ENCODE measurements at places on chromosomes 11 and 22. TPM values are rescaled to one million over a fixed set of nuclear protein-coding genes. Genes with fewer than 3 reads are reported as not detected.

GRCh38 chr11:134487696-134488095 lies 75.7 kb upstream of the B3GAT1 start:
- DNase-seq: no peak
- H3K27ac ChIP-seq: no peak overlapping the region
- H3K36me3 ChIP-seq: no peaks in the 10 kb centered on the region
- no peak overlapping the region for H3K4me3 ChIP-seq
- H3K27me3 ChIP-seq: no peaks in the 10 kb centered on the region

GRCh38 chr22:39665229-39665628 lies 94.7 kb downstream of the CACNA1I start:
- peaks cover 26% of the 10 kb centered on the region for H3K27me3 ChIP-seq
- peaks cover 34% of the 10 kb centered on the region for H3K4me1 ChIP-seq
- H3K27ac ChIP-seq: no peak overlapping the region

- DNase-seq: no peak
- no peak overlapping the region for H3K4me3 ChIP-seq
- no peaks in the 10 kb centered on the region for H3K36me3 ChIP-seq
These were observed 186.1 kb downstream of the MN1 start for GRCh38 chr22:27615408-27615807.

GRCh38 chr11:83087035-83087434 lies 15.3 kb upstream of the RAB30 start:
- DNase-seq: no peak
- H3K27ac ChIP-seq: no peak overlapping the region
- no peaks in the 10 kb centered on the region for H3K4me1 ChIP-seq
- no peaks in the 10 kb centered on the region for H3K36me3 ChIP-seq
- H3K4me3 ChIP-seq: no peak overlapping the region
- no peaks in the 10 kb centered on the region for H3K27me3 ChIP-seq

GRCh38 chr11:77771135-77771534 lies 49.4 kb downstream of the RSF1 start:
- no peak for DNase-seq
- no peaks in the 10 kb centered on the region for H3K4me1 ChIP-seq

DNA sequence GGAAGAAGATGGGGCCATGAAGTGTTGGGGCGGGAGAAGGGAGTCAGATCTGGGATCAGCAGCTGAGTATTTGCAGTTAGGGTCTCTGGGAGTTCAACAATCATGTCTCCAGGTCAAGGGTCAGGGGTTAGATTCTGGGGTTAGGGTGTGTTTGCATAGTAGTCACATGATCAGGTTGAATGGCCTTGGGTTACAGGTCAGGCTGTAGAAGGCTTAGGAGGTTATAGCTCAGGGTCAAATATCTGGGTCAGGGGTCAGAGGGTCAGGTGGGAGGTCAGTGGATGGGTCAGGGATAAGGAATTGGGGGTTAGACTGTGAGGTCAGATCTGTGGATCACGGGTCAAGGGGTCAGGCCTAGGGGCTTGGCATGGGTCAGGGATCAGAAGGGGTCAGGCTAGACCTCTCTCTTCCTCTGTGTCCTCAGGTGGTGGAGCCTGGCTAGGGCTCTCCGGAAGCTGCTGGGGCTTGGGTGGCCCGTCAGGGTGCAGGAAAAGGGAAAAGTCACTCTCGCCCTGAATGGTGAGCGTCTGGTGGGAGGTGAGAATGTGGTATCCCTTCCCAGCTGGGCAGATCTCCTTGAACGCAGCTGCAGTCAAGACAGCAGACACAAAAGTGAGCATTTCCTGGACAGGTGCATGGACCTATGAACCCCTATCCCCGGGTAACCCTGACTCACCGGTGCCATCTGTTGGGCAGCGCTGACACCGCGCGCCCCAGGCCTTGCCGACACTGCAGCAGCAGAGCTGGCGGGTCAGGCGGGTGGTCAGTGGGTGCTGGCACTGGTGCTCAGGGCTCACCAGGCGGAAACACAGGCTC lies 6.4 kb downstream of the LTBP3 start:
- H3K36me3 ChIP-seq: no peaks in the 10 kb centered on the region
- peak; percentile 92 for DNase-seq
- no peak overlapping the region for H3K27ac ChIP-seq
- H3K4me3 ChIP-seq: no peak overlapping the region
- H3K4me1 ChIP-seq: no peaks in the 10 kb centered on the region

DNA sequence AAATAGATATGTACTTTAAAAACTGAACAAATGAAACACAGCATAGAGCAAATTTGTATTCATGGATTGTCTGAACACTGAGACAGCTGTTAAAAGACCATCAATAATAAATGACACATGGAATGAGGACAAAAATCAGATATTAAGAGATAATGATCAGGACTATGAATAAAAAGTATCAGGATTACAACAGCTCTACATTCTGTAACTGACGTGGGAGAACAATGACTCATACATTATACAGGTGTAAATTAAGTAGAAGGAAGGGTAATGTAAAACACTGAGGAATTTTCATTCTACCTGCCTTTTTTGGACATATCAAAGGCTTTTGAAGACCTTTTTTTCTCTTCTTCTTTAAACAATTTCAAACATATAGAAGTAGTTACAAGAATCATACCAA lies 310.9 kb upstream of the ANO3 start:
- H3K27me3 ChIP-seq: no peaks in the 10 kb centered on the region
- H3K4me3 ChIP-seq: no peak overlapping the region
- no peak for DNase-seq
- no peaks in the 10 kb centered on the region for H3K4me1 ChIP-seq

DNA sequence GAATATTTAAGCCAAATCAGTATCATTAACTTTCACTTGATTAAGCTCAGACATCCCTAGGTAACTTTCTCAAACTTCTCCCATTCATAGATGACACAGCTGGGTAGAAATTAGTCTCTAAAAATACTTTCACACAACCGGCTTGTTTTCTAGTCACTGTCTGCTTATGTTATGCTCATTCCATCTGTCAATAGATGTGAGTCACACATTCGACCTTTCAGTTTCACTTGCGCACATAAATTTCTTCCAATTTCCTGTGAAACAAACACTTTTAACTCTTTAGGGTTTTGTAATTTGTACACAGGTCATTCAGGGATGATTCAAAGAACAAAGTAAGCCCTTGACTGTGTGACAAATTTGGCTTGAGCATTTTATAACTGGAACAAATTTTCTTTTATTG lies 723.0 kb downstream of the KCNA4 start:
- no peaks in the 10 kb centered on the region for H3K4me1 ChIP-seq
- no peak overlapping the region for H3K4me3 ChIP-seq
- H3K27me3 ChIP-seq: no peaks in the 10 kb centered on the region
- no peaks in the 10 kb centered on the region for H3K36me3 ChIP-seq

DNA sequence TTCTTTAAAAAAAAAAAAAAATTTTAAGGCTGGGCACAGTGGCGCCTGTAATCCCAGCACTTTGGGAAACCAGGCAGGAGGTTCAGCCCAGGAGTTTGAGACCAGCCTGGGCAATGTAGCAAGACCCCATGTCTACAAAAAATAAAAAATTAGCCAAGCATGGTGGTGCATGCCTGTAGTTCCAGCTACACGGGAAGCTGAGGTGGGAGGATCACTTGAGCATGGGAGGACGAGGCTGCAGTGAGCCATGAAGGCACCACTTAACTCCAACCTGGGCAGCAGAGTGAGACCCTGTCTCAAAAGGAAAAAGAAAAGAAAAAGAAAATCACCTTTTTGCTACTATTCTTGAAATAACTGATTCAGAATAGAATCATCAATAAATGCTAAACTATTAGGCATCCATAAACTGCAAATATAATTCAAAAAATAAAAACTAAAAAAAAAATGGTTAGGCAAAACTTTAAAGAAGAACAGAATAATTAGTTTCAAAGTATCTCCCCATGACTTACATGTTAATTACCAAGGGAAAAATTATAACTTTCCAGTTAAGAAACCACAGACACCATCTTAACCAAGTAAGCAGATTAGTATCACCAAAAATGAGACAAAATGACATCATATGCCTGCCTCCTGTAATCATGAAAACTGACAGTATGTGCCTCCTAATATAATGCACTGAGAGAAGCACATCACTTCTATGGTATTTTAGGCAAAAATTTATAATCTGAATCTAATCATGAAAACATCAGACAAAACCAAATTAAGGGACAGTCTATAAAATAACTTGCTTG lies 63.6 kb downstream of the DENND5A start:
- H3K4me3 ChIP-seq: no peak overlapping the region
- H3K4me1 ChIP-seq: no peaks in the 10 kb centered on the region
- H3K27me3 ChIP-seq: no peaks in the 10 kb centered on the region
- no peak overlapping the region for H3K27ac ChIP-seq
- H3K36me3 ChIP-seq: peaks cover 6% of the 10 kb centered on the region
- DNase-seq: no peak

- H3K27ac ChIP-seq: no peak overlapping the region
- DNase-seq: no peak
- no peaks in the 10 kb centered on the region for H3K4me1 ChIP-seq
These were observed 17.4 kb downstream of the TUB start for GRCh38 chr11:8098361-8098760.

DNA sequence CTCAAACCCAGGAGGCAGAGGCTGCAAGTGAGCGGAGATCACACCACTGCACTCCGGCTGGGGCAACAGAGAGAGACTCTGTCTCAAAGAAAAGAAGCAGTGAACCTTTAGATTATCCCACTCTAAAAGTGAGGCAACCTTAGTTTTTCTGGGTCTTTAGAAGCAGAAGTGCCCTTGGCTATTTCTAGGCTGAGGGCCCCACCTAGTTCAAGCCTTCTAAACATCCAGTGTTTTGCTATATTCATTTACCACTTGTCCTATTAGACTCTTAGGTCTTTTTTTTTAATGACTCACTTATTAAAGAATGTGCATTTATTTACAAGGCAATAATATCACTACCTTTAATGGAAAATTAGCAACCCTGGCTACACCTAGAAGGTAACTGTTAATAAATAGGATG lies 16.7 kb upstream of the EHF start:
- no peak for DNase-seq
- H3K4me1 ChIP-seq: no peaks in the 10 kb centered on the region
- no peak overlapping the region for H3K27ac ChIP-seq
- H3K27me3 ChIP-seq: no peaks in the 10 kb centered on the region
- no peaks in the 10 kb centered on the region for H3K36me3 ChIP-seq

DNA sequence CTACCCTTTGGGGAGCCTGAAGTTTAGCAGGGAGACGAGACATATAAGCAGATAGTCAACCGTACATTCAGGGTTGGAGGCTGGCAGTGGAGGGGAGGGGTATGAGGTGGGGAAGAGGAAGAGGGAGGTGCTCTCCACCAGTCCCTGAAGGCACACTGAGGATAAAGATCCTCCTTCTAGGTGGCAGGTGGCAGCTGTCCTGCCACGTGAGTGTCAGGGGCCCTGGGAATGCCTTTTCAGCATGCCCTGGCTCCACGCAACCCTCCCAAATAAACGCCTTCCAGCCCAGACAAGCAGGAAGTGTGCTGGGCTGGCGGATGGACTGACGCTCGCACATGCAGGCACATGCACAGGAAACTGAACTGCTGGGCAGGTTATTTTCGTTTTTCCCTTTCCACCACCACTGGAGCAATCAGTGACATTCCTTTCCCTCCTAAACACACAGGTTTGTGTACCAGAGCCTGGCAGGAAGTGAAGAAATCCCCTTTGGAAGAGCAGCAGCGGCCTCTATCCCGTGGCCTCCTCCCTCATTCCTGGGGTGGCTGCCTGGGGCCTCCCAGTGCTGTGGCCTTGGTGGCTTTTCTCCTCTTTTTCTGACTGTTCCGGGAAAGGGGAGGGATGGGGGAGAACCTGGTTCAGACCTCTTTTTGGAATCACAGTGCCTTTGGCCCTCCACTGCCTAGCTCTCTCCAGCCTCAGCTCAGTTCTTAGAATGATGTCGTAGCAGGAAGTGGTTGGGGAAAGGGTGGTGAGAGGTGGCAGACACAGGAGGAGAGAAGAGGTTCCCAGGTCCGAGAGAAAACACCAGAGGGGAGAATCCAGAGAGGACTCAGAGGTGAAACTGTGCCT lies 157.0 kb upstream of the TIMP3 start:
- H3K4me1 ChIP-seq: no peaks in the 10 kb centered on the region
- no peaks in the 10 kb centered on the region for H3K36me3 ChIP-seq
- no peak for DNase-seq
- no peak overlapping the region for H3K27ac ChIP-seq
- no peak overlapping the region for H3K4me3 ChIP-seq

- DNase-seq: no peak
- no peaks in the 10 kb centered on the region for H3K36me3 ChIP-seq
- H3K27ac ChIP-seq: no peak overlapping the region
- H3K4me1 ChIP-seq: no peaks in the 10 kb centered on the region
- no peak overlapping the region for H3K4me3 ChIP-seq
These were observed 1.8 kb upstream of the DDB2 start for GRCh38 chr11:47212938-47213337.

- H3K36me3 ChIP-seq: peaks cover 13% of the 10 kb centered on the region
- H3K4me1 ChIP-seq: no peaks in the 10 kb centered on the region
- H3K4me3 ChIP-seq: no peak overlapping the region
These were observed 76.0 kb downstream of the HSD17B12 start for GRCh38 chr11:43756575-43756974.

GRCh38 chr11:33052231-33052630 lies 12.9 kb downstream of the TCP11L1 start:
- no peaks in the 10 kb centered on the region for H3K4me1 ChIP-seq
- no peak overlapping the region for H3K4me3 ChIP-seq
- H3K36me3 ChIP-seq: peaks cover 3% of the 10 kb centered on the region
- H3K27me3 ChIP-seq: no peaks in the 10 kb centered on the region
- DNase-seq: no peak

DNA sequence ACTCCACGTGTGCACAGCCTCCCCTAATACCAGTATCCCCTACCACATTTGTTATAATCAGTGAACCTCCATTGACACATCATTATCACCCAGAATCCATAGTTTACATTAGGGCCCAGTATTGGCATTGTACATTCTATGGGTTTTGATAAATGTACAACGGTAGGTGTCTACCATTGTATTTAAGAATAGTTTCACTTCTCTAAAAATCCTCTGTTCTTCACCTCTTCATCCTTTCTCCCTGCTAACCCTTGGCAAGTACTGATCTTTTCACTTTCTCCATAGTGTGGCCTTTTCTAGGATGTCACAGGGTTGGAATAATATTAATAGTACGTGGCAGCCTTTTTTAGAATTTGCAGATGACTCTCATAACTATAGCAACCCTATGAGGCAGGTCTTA lies 353.8 kb downstream of the DDX10 start:
- H3K4me1 ChIP-seq: no peaks in the 10 kb centered on the region
- no peak for DNase-seq
- no peaks in the 10 kb centered on the region for H3K27me3 ChIP-seq
- H3K4me3 ChIP-seq: no peak overlapping the region
- H3K27ac ChIP-seq: no peak overlapping the region

MUC2 gene
- total RNA-seq: not detected

GAB4 gene
- total RNA-seq: 0.94 TPM

BEST1 gene
- total RNA-seq: 0.23 TPM

FGF19 gene
- 14.8 TPM for total RNA-seq

CDC42EP2 gene
- total RNA-seq: 11.7 TPM

C22orf23 gene
- 0.54 TPM for total RNA-seq
